A172 (cell line): ENCODE measurements at places on chromosomes 16 and 17. TPM values are rescaled to one million over a fixed set of nuclear protein-coding genes. Genes with fewer than 3 reads are reported as not detected.

- no peak for DNase-seq
These were observed 94.2 kb downstream of the HELZ start for GRCh38 chr17:67150826-67151225.

- no peak for DNase-seq
These were observed 172.3 kb downstream of the KATNIP start for GRCh38 chr16:27722207-27722606.

GRCh38 chr16:11429823-11430222, 84.6 kb downstream of the RMI2 start:
- no peak for DNase-seq

DNA sequence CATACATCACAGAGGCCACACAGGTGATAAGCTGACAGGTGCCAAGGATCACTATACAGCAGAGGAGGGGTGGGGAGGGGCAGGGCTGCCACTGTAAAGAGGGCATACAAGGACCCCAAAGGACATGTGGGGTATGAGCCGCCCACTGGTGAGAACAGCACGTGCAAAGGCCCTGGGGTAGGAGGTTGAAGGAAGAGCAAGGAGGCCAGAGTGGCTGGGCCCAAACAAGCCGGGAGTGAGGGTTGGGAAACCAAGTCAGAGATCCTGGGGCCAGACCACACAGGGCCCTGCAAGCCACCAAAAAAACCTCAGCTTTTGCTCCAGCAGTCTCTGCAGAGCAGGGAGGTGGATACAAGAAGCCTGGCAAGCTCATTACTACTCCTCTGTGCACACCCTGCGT, 6.5 kb downstream of the NATD1 start:
- no peak for DNase-seq

The SLC5A11 gene
- total RNA-seq: 0.05 TPM in 1 of 2 replicates, not detected in the other

The TM4SF5 gene
- total RNA-seq: not detected in 2 replicates

The CNGB1 gene
- total RNA-seq: 0.12 TPM in 1 of 2 replicates, not detected in the other
